ENCODE measurements at places on chromosomes 3 and 15.

GRCh38 chr3:47016934-47017435 lies 37.5 kb downstream of the NBEAL2 start:
- DNase-seq: no peak

- DNase-seq: no peak
Measured at GRCh38 chr15:94324835-94325767, 93.7 kb downstream of the MCTP2 start.

DNA sequence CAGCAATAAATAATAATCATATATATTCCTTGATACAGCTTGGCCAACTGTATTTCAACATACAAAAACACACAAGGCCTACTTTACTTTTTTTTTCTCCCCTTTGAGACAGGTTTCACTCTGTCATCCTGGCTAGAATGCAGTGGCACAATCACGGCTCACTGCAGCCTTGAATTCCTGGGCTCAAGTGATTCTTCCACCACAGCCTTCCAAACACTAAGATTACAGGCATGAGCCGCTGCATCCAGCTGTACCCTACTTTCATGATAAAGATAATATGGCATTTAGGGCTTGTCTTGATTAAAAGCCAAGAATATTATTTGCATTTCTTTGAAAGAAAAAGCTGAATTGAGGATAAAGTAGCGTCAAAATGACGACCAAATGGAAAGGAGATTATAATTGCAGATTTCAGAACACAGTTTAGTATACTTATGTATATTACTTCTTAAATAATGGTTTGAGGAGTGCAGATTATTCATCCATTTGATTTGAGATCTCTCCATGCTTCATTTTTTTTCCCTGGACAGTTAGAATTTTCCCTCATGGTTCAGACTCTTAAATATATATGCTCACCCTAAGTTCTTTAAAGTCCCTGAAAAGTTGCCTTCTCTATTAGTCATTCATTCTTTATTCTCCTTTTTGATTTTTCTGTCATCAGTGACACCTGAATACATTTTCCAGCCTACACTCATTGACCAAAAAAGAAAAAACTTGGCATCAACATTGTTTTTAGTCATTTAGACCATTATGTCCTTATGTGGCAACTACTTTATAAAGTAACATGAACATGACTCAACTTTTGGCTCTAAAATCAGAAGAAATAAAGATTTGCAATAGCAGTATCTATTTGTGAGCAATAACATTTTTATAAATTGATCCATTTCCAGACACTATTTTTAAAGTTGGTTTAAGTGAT lies 48.5 kb upstream of the MLF1 start:
- no peak for DNase-seq

DNA sequence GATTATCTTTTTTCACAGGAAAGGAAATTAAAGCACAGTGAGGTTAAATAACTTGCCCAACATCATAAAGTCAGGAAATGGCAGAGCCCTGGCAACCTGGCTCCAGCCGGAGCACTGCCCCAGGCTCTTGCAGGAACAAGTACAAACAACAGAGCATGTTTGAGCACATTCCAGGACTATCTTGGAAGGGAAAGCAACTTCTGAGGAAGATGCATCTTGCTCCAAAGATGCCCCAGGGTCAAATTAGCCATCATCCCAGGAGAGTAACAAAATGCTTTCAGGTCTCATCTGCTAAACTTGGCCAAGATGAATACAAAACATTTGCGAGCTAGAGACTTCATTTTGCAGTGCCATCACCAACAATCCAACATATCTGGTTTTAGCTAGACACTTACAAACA lies 162.4 kb upstream of the LRRN1 start:
- no peak for DNase-seq

DNA sequence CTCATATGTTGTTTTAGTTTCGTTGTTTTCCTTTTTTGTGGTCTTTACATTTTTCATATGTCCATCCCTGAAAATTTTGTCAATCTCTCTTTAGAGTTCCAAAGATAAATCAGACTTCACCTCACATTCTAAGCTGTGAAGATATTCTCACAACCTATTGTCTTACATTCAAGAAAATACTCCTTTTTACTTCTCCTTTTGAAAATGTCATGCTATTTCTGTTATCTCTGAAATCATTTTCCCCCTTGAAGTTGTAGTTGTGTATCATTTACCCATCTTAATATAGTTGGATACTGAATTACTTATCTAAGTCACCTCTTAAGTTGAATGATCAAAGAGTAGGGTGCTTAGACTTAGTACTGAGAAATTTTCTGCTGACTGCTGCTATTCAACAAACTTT lies 74.3 kb downstream of the DCUN1D1 start:
- no peak for DNase-seq

GRCh38 chr15:68348081-68348480 lies 70.5 kb downstream of the FEM1B start:
- DNase-seq: peak; percentile 10

GRCh38 chr3:153319705-153320554 lies 157.9 kb downstream of the RAP2B start:
- DNase-seq: no peak

DNA sequence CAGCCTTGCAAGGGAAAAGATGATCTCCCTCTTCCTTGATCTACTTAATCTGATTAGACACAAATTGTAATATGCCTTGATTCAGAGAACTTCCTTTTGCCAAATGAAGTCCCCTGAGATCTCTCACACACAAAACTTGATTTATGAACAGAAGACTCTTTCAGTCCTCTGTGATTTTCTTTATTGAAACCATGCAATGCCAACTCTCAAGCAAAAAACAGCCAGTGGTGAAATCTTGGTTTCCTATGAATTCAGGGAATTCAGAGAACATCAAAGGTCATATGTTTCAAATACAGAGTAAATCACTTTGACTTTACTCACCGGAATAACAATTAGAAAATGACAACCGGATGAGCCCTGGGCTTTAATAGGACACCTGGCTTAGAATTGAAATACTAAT lies 211.7 kb downstream of the ABHD5 start:
- DNase-seq: no peak

DNA sequence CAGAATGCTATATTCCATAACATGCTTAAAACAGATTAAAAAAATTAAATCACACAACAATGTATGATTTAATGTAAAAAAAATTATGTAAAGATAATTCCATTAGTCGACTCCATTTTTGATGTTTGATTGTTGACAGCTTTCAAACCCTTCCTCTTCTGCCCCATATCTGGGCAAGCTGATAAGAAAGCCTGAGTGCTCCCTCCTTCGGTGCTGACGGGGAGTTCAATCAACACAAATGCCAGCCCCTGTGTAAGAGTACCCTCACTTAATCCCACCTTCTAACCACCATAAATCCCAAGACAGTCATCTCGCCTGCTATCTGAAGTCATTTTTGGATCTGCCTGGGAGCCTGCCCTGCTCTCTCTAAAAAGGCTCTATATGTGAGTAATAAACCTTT lies 59.8 kb upstream of the IP6K2 start:
- DNase-seq: no peak

- no peak for DNase-seq
Measured at GRCh38 chr15:62565634-62566026, 400.5 kb upstream of the C2CD4B start.

DNA sequence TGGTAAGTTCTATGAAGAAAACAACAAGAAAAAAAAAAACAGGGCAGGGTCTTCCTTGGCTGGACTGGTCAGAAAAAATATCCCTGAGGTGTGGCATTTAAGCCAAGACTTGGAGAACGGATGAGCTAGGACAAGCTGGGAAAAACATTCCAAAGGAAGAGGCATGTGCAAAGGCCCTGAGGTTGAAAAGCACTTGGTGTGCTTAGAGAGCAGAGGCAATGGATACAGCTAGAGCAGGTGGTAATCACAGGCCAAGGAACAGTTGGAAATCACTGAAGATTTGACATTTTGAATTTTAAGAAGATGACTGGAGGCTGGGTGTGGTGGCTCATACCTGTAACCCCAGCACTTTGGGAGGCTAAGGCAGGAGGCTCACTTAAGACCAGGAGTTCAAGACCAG lies 42.9 kb upstream of the PDE8A start:
- DNase-seq: no peak

DNA sequence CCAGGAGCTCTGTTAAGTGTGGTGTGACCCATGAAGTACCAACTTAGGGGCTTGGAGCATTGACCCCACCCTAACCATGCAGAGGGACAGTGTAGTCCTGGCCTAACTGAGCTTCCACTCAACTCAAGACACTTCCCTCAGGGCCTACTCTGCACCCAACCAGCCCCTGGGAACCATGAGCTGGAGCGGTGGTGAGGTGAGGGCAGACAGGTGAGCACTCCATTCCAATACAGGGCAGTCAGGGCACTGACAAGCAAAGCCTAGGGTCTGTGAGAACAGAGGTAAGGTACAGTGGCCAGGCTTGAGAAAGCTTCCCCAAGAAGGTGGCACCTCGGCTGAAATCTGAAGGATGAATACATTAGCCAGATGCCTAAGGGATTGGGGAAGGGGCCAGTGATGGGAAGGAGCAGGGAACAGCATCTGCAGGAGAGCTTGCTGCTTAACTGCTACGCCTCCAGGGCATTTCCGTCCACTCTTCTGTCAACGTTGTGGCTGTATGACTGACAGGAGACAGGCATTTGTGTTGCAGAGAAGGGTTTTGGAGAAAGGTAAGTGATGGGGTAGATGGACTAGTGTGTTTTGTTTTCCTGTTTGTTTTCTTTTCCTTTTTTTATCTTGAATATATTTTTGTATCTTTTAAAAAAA lies 243.5 kb upstream of the TRIM42 start:
- no peak for DNase-seq

- DNase-seq: no peak
Measured at GRCh38 chr3:149055575-149055974, 30.8 kb downstream of the HLTF start.

DNA sequence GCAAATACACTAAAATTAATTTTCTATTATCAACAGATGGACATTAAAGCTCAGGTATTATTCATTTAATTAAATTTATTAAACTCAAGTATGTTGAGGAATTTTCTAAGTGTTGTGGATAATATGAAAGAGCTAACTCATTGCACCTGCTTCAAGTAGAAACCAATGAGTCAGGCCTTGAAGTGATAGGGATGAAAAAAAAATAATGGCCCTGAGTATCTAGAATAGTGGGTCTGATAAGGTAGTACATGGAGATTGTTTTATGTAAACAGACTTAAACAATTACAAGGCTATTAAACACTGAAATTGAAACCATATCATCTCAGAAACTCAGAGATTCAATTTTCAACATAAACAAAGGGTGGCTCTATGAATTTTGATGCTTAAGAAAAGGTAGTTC lies 857.1 kb upstream of the GBE1 start:
- DNase-seq: no peak

GRCh38 chr3:120280566-120280965 lies 4.5 kb downstream of the GPR156 start:
- no peak for DNase-seq

DNA sequence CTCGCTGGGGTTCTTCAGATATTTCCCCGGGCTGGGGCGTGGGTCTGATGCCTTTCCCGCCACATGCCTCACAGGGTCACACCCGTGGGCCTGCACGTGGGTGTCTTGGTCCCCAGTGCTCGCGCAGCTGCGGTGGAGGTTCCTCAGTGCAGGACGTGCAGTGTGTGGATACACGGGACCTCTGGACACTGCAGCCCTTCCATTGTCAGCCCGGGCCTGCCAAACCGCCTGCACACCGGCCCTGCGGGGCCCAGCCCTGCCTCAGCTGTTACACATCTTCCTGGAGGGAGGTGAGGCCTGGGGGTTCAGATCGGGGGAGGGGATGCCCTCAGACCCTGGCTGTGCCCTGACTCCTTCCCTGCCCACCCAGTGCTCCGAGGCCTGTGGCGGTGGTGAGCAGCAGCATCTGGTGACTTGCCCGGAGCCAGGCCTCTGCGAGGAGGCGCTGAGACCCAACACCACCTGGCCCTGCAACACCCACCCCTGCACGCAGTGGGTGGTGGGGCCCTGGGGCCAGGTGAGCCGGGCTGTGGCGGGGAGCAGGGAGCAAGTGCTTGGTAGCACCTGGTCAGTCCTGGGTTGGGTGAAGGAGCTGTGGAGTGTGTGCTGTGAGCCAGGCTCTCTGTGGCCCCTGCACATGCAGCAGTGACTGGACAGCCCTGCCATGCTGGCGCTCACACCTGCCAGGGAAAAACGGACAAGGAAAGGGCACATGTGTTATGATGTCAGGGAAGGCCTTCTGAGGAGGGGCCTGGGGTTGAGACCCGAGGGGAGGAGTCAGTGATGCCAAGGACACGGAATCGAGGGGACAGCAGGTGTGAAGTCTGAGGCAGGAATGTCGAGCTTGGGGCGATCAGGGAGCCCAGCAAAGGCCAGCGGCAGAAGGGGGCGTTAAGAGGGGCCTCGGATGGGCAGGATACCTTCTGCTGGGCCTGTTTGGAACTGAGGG lies 88.9 kb downstream of the TBC1D2B start:
- DNase-seq: no peak

- DNase-seq: no peak
Measured at GRCh38 chr3:98068824-98069223, 18.1 kb upstream of the OR5AC2 start.

- no peak for DNase-seq
Measured at GRCh38 chr3:194103505-194103904, 32.4 kb upstream of the HES1 start.

DNA sequence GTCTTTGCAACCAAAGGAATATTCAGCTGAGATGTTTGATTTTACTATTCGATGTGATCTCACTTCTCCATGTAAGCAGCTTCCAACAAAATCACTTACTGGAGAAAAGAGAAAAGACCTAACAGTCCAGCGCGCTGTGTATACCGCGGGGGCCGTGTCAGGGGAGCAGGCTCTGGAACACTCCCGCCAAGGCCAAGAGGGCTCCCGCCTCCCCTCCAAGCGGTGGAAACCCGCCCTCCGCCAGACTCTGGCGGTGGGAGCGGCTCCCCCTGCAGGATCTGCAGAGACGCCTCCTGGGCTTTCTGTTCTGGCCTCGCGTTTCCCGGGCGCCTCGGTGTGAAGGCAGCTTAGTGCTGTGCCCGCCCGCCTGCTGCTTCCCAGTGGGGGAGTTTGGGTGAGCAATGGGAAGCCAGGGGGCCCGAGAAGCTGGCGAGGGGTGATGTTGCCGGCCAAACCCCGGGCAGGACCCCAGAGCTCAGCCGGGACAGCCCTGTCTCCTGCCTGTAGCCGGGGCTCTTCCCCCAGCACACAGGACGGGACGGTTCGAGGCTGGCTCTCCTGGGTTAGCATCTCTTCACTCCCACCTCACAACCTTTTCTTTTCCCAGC lies 36.3 kb downstream of the CHST14 start:
- DNase-seq: peak; percentile 33

DNA sequence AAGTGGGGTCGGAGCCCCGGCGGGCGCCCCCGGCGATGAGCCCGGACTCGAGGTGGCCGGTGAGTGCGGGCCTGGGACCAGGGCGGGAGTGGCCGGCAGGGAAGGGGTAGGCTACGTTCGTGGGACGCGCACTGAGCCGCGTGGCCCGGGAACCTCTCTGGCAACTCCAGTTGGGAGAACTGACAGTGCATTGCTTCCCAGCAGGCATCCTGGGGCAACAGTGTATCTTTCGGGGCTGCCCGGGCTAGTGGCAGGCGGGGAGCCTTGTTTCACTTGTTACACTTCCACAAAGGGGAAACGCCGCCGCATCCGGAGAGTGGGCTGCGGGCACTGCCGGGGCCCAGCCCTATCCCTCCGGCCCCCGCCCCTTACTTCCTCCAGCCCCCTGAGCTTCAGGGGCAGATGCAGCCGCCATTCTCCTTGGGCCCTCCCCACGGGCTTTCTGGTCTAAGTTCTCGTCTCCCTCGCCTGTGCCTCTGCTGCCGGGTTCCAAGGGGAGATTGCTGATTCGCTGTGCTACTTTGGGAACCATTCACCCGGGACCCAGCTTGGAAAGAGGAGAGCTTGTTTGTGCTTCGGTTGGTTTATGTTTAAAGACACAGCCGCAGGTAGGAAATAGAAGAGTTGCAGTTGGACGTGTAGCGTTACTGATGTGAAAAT lies 675 bp downstream of the BRPF1 start:
- no peak for DNase-seq

- DNase-seq: no peak
Measured at GRCh38 chr3:1082108-1082507, 10.7 kb upstream of the CNTN6 start.

- peak; percentile 12 for DNase-seq
Measured at GRCh38 chr3:157606011-157606851, 103.0 kb upstream of the VEPH1 start.
